NCI-H345 (cell line): ENCODE measurements at places on chromosomes 2 and 18.

GRCh38 chr2:12661489-12661888 lies 55.2 kb upstream of the TRIB2 start:
- DNase-seq = no peak

GRCh38 chr2:58698620-58699019 lies 457.5 kb upstream of the FANCL start:
- DNase-seq = no peak

- no peak for DNase-seq
Measured at GRCh38 chr2:44055229-44055628, 59.4 kb upstream of the LRPPRC start.

GRCh38 chr18:55269622-55270021 lies 310.4 kb upstream of the CCDC68 start:
- DNase-seq = no peak

DNA sequence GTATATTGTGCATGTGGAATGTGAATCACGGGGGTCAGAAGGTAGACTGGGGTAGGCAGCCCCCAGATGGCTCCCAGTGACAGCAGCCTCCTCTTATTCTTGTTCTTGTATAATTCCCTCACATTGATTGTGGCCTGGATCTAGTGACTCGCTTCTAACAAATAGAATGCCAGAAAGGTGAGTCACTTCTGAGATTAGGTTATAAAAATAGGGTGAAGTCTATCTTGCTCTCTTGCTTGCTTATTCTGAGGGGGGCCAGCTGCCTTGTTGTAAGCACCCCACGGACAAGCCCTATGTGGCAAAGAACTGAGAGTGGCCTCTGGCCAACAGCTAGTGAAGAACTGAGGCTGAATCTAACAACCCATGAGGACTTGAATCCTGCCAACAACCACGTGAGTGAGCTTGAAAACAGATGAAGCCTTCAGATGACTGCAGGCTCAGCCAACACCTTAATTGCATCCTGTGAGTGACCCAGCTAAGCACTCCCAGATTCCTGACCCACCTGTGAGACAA lies 15.6 kb upstream of the RMND5A start:
- DNase-seq = no peak

- DNase-seq = no peak
Measured at GRCh38 chr18:64678048-64678447, 529.2 kb upstream of the LINC00305 start.

DNA sequence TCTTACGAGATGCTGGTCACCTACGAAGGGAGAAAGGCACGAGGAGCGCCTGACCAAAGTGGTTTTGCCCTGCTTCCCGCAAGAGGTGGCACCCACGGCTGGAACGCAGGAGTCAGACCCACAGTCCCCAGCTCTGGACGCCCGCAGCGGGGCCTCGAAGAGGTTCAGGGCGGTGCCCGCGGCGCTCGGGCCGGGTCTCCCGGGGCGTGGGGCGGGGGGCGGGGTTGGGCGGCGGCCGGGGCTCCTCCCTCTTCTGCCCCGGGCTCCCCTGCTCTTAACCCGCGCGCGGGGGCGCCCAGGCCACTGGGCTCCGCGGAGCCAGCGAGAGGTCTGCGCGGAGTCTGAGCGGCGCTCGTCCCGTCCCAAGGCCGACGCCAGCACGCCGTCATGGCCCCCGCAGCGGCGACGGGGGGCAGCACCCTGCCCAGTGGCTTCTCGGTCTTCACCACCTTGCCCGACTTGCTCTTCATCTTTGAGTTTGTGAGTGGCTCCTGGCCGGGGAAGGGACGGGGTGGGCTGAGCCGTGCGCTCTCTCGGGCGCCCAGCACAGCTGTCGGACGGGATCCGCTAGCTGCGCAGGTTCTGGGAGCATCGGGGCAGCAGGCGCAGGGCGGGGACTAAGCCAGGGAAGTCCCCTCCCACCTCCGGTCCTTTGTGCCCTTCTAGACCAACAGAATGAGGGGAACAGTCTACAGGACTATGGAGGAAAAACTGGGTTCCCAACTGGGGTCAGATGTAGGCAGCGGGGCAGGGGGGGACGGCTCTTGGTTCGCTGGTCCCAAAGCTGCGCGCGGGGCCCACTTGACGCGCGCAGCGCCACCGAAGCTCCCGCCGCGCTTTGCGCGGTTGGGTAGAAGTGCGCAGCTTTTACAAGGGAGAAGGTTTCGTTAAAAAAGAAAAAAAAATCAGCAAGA lies at the start of gene MAL:
MAL (plus strand) TSS at position 303 of the 914 bp plus-strand sequence; CDS start at position 388, 85 bp downstream.
- peak; percentile 17 for DNase-seq

DNA sequence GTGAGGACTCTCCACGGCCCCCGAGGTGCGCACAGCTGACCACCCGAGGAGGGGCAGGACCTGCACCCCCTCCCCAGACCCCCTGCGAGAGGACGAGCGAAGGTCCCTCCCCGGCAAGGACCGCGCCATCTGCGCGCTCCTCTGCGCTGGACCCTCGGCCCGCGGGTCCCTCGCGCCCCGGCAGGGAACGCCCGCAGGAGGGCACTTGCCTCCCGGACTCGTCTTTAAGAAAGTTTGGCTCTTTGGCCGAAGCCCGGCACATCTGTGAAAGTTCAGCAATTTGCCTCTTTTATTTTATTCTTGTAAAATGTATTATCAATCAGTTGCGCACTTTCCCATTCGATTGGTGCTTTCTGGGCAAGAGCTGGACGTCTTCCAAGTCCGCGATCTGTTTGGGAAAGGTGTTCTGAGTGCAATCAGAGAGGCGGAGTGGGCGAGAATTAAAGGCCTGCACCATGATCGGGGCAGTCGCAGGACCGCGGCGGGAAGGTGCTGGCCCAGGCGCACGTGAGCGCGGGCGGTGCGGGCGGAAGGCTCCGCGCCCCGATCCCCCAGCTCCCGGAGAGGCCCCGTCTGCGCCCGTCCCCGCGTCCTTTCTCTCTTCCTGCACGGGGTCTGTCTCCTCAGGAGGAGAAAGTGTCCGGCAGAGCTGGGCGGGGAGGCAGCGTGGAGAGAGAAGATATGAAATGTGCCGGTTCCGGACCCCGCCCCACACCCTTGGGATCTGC lies 1.6 kb upstream of the ALKAL2 start:
- peak; percentile 23 for DNase-seq

DNA sequence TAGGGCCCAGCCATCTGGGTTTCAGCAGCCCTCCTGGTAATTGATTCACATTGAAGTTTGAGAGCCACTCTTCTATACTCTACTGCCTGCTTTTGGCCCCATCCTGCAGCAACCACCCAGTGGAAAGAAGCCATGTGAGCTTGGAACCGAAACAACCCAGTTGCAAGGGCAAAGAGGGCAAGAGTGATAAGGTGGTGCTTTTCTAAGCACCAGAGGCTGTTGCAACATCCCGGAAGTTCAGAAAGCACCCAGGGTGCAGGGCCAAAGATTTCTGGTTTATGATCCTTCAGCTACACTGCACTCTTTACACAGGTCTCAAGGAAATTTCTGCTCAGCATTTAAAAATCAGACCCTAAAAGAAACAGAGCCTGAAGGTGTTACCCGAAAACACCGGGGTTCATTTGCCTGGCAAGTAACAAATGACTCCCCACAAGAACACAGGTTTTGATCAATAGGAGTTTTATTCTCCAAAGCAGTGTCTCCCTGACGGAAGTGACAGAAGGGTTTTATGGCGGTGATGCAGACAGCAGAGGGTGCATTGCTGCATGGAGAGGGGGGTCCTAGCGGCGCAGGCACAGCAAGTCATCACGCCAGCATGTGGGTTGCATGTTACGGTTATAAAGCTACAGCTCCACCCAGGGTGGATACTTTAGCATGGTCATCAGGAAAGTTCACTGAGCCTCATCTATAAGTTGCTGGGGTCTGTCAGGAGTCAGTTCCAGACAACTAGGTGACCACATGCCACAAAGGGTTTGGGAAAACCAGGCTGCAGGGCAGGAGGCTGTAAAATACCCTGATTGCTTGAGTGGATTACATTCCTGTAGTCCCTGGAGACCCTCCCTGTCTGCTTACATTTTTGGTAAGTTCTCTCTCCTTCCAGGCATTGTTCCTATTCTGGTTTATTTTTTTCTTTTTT lies 28.8 kb upstream of the TMEM37 start:
- no peak for DNase-seq

- DNase-seq = no peak
Measured at GRCh38 chr2:10089565-10090190, 9.5 kb upstream of the CYS1 start.

- no peak for DNase-seq
Measured at GRCh38 chr2:37601569-37601968, 69.9 kb downstream of the CDC42EP3 start.

DNA sequence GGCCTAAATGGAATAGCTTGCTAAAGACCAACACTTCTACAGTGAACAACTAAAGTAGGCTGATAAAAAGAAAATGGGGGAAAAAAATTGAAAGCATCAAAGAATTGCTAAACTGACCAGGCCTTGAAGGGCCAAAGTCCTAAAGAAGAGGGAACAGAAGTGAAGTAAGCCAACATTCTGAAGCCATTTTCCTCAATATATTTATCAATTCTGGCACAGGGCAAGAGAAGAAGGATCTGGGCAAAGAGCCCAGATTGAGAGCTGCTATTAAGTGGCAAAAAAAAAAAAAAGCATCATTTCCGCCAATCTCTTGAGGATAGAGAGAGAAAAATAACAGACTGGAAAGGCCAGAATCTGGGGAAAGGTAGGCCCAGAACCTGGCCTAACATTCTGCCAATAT lies 25.7 kb downstream of the FANCL start:
- no peak for DNase-seq

- DNase-seq = no peak
Measured at GRCh38 chr2:157257312-157258252, at the start of gene GALNT5. TSS of gene GALNT5 (plus strand) at chr2:157257705. CDS start at chr2:157258083, 378 bp downstream.

DNA sequence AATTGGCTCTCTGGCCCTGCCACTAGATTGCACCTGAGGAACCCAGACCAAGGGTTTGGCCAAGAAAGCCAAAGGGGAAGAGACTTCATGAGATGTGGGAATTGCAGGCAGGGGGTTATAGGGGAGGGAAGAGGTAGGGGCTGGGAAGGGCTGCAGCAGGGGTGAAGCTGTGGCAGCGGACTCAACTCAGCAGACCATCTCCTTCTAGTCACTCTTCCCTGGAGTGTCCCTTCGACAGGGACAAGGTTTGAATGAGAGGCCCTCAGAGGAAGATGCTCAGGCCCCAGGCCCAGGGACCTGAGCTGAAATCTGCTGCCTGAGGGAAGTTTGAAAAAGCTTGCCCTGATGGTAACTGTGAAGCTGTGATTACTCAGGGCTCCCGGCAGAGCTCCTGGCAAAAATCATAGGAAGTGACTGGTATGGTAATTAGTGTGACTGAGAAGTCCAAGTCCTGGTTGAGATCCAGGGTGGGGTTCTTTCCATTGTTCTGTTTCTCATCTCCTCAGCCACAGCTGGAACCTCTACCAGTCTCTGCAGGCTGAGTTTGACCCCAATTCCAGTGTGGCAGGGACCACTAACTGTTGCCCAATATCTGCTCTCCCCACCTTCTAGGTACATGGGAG lies 300.9 kb downstream of the CYP26B1 start:
- DNase-seq = no peak

DNA sequence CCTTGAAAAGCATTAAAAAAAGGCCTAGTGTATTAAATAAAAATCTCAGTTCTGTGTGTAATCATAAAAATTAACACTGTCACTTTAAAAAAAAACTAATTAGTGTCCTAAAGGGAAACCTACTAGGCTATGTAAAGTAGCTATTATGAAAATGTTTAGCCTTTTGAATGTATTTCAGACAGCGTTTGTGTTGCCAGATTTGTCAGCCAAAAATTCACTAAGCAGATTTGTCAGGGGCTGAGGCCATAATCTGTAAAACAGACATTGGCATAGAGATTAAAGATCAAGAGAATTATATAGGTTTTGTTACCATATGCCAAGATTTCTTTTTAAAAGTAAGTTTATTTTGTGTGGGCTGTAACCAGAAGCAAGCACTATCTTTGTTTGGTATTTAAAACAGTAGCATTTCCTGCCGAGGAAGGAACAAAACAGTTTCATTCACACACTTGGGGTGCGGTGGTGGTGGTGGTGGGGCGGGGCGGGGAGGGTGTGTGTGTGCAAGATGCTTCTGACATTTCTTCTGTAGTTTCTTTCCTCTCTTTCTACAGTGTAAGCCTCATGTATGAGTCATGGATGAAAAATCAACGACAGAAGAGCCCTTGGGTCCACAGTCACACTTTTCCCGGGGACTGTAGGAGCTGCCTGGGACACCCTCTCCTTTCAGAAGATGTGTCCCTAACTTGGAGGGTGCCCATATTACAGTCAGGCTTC lies 328.5 kb upstream of the FANCL start:
- DNase-seq = no peak

DNA sequence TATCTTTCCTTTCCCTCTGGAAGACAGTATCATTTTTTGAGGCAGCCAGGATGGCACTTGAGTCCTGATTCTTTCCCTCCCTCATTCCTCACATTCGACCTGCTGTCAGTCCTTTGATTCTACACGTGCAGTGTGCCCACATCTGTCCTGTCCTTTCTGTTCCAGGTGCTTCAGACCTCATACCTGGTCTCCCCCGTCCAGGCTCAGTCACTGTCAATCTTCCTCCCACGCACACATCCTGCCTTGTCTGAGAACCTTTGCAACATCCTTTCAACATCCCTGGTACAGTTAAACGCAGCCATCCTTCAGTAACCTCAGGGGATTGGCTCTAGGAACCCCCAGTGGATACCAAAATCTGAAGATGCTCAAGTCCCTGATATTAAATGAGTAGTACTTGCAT lies 10.1 kb downstream of the BCL2 start:
- no peak for DNase-seq

- no peak for DNase-seq
Measured at GRCh38 chr2:184504252-184504651, 94.1 kb upstream of the ZNF804A start.

DNA sequence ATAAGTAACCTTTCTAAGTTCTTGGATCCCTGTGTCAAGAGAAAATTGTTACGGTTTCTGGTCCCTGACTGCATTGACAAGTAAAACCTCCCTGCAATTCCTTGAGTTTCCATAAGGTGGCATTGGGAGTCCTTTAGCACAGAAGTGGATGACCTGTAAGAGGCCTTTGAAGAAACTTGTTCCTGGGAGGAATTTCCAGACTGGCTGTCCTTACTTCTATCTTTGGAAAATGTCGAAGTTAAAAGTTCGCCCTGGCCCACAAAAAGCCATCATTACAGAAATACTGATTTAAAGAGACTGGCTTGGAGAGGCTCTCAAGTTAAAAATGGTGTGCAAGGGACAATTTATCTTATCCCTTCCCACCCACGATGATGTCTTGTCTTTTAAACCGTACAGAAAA lies 218.4 kb downstream of the CDH20 start:
- DNase-seq = peak; percentile 65

GRCh38 chr18:59067873-59068272 lies 71.8 kb upstream of the SEC11C start:
- DNase-seq = no peak

GRCh38 chr18:47946889-47947288 lies 16.4 kb upstream of the SMAD2 start:
- DNase-seq = no peak

DNA sequence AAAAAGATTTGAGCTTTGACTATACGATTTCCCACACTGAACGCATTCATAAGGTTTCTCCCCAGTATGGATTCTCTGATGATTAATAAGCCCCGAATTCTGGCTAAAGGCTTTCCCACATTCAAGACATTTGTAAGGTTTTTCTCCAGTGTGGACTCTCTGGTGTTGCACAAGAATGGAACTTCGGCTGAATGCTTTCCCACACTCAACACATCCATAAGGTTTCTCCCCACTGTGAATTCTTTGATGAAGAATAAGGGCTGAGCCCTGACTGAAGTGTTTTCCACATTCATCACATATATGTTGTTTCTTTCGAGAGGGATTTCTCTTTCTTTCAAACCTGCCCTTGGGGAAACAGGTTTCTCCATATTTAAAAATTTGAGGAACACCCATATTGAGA lies 6.9 kb downstream of the ZNF24 start:
- DNase-seq = no peak
